Sigmoid colon (tissue), 7 donors: ENCODE measurements at places on chromosomes 7 and 10. TPM values are rescaled to one million over a fixed set of nuclear protein-coding genes. Genes with fewer than 3 reads are reported as not detected.
A peak's percentile ranks its signal among the peaks of the same experiment; 100 is the strongest.

STEAP1 gene
- polyA plus RNA-seq, result 6.2 TPM

CRHR2 gene
- under 0.01 TPM for polyA plus RNA-seq

GCK gene
- polyA plus RNA-seq, result 0.32 TPM

MRLN gene
- polyA plus RNA-seq, result not detected

STAMBPL1 gene
- 11.0 TPM for polyA plus RNA-seq

CPA2 gene
- polyA plus RNA-seq, result 0.92 TPM

AKR1D1 gene
- polyA plus RNA-seq, result not detected

DNA sequence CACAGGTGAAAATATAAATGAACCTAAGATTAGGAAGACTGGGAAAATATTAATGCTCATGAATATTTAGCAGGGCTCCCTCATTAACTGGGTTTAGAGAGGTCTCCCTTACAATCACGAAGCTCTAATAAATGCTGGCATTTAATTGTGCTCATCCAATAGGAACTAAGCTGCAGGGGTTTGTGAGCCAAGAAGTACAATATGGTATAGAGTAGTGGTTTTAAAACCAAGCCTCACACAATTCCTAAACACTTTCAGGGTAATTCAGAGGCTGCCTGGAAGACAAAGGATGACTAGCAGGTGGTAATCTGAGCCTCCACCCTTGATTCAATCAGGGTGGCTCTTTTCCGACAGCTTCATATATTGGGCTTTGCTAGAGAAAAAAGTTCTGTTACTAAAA, 103.3 kb downstream of the GPAM start:
- no peak for DNase-seq
- H3K27ac ChIP-seq, result no peak overlapping the region
- H3K4me1 ChIP-seq, result peaks cover 27% of the 10 kb centered on the region
- no peaks in the 10 kb centered on the region for H3K27me3 ChIP-seq
- no peak overlapping the region for H3K4me3 ChIP-seq

- H3K4me1 ChIP-seq, result no peaks in the 10 kb centered on the region
- no peaks in the 10 kb centered on the region for H3K36me3 ChIP-seq
- DNase-seq, result peak; percentile 43
- H3K27ac ChIP-seq, result no peak overlapping the region
- H3K27me3 ChIP-seq, result peaks cover 14% of the 10 kb centered on the region
Observed at GRCh38 chr7:128120976-128121490, 89.8 kb upstream of the LRRC4 start.

- no peaks in the 10 kb centered on the region for H3K4me1 ChIP-seq
- no peak overlapping the region for H3K4me3 ChIP-seq
- H3K36me3 ChIP-seq, result no peaks in the 10 kb centered on the region
- no peak for DNase-seq
Observed at GRCh38 chr7:75663302-75663907, 75.3 kb downstream of the HIP1 start.

- H3K36me3 ChIP-seq, result no peaks in the 10 kb centered on the region
- no peaks in the 10 kb centered on the region for H3K27me3 ChIP-seq
- H3K27ac ChIP-seq, result no peak overlapping the region
- no peaks in the 10 kb centered on the region for H3K4me1 ChIP-seq
- no peak overlapping the region for H3K4me3 ChIP-seq
Observed at GRCh38 chr7:2971914-2972834, 71.5 kb downstream of the CARD11 start.

DNA sequence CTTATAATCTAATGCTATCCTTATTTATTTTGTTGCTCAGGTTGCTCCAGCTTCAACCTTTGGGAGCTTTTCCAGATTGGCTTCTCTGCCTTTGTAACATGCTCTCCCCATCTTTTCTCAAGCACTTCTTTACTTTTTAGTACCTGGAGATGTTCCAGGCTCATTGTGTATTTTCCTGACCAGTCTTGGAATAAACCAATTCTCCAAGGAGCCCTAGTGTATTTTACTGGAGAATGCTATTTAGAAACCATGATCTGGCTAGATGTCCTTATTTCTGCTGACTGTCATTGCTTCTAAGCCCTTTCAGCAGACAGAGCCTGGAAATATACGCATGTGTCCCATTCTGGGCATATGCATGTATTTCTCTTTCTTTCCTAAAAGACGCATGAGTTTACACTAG, 95.7 kb downstream of the EMX2 start:
- H3K4me3 ChIP-seq, result no peak overlapping the region
- H3K27ac ChIP-seq, result no peak overlapping the region
- no peaks in the 10 kb centered on the region for H3K4me1 ChIP-seq

DNA sequence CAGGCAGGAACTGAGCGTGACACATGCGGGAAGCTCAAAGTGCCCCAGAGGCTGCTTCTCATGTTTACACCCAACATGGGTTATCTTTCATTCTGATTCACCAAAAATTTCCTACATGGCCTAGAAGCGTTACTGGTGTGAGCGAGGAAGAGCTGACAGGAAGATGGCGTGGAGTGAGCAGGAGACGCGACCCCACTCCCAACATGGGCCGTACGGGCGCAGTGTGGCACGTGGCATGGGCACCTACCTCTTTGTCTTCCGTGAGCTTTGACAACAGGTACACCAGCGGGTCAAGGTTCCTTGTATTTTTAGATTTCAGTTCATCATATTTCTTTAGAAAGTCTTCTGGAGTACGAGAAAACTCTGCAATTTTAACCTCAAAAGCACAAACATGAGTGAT, 8.9 kb downstream of the TUBGCP2 start:
- H3K36me3 ChIP-seq, result peaks cover 88% of the 10 kb centered on the region
- H3K27me3 ChIP-seq, result no peaks in the 10 kb centered on the region
- no peak overlapping the region for H3K27ac ChIP-seq
- H3K4me1 ChIP-seq, result peaks cover 10% of the 10 kb centered on the region

DNA sequence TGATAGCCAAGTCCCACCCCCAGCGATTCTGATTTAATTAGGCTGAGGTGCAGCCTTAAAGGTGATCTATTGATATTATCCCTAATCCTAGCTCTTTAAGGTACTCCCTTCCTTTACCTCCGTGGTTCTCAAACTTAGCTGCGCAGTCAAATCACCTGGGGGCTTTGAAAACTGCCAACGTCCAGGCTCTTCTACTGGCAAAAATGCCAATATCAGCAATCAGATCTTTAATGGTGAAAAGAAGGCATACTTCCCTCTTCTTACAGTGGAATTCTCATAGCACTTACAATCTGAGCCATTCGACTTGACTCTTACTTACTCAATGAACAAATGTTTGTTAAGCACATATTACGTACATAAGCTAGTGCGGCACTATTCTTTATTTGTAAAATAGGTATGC, 704 bp upstream of the SLC35B4 start:
- peak overlapping the region; percentile 97 for H3K4me3 ChIP-seq
- no peak for DNase-seq
- H3K36me3 ChIP-seq, result no peaks in the 10 kb centered on the region
- peak overlapping the region; percentile 90 for H3K27ac ChIP-seq
- no peaks in the 10 kb centered on the region for H3K27me3 ChIP-seq

DNA sequence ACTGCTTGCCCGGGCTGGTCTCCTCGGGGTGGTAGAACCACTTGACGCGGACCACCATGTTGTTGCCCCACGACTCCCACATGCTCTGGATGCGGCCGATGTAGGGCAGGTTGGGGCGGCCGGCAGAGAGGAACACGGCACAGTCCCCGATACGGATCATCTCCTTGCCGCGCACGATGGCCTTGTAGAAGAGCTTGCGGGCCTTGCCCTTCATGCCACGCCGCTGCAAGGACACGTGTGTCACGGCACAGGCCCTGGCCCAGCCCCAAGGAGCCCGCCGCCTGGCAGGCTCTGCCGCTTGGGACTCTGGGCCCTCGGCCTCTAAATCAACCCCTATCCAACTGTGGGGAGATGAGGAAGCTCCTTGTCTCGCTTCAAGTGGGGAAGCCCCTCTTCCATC, 26.4 kb downstream of the SLC29A4 start:
- H3K36me3 ChIP-seq, result peaks cover 76% of the 10 kb centered on the region
- peaks cover 3% of the 10 kb centered on the region for H3K4me1 ChIP-seq
- no peak overlapping the region for H3K4me3 ChIP-seq
- no peak overlapping the region for H3K27ac ChIP-seq
- DNase-seq, result no peak

DNA sequence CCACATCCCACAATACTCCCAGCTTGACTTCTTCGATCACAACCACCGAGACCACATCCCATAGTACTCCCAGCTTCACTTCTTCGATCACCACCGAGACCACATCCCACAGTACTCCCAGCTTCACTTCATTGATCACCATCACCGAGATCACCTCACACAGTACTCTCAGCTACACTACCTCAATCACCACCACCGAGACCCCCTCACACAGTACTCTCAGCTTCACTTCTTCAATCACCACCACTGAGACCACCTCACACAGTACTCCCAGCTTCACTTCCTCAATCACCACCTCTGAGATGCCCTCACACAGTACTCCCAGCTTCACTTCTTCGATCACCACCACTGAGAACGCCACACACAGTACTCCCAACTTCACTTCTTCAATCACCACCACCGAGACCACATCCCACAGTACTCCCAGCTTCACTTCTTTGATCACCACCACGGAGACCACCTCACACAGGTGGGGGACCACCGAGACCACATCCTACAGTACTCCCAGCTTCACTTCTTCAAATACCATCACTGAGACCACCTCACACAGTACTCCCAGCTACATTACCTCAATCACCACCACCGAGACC, 8.6 kb downstream of the MUC3A start:
- H3K4me3 ChIP-seq, result no peak overlapping the region
- no peaks in the 10 kb centered on the region for H3K27me3 ChIP-seq
- DNase-seq, result no peak
- no peaks in the 10 kb centered on the region for H3K4me1 ChIP-seq

DNA sequence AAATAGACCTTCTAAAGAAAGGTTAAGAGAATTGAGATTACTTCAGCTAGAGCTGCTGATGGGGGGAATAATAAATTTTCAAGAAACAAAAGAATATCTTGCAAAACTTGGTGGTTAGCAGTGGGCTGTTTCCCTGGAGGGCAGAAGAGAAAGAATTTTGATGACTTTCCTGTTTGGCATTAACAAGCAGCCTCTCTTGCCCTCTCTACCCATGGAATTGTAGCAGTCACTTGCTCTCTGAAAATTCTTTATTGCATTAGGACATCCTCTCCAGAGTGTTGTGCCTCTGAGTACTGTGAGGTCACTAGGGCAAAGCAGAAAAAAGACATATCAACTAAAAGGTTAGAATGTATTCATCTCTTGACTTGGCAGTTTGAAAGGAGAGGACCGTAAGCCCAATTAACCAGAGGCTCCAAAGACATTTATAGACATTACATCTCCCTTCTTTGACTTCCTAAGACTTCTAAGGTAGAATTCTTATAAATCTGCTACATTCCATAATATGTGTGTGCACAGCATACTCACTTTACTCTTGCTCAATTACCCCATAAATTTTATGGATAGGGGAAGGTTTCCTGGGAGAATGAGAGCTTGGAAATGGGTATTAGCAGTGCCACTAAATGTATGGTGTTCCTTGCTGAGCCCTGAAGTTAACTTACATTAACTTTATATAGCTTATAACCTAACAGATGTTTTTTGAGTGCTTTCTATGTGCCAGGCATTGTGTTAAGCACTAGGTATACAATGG, 215.3 kb downstream of the KIF20B start:
- H3K36me3 ChIP-seq, result no peaks in the 10 kb centered on the region
- DNase-seq, result no peak
- no peak overlapping the region for H3K4me3 ChIP-seq
- no peaks in the 10 kb centered on the region for H3K4me1 ChIP-seq
